GM13976 (cell line): ENCODE measurements at places on chromosomes 3 and 15.
A peak's percentile ranks its signal among the peaks of the same experiment; 100 is the strongest.

DNA sequence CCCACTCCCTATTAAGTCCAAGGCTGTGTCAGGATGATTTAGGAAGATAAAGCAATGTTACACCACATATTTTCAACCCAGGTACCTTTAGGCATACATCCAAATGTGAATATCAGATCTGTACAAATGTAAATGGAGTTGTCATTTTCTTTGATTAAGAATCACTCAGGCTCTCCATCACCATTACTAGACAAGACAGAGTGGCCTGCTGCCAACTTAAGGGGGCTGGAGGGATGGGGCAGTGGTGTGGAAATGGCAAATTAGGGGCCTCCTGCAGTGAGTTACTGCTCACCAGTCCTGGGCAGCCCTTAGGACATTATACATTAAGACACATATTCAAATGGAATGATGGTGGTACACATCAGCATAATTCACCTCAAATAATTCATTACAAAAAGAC is 211.0 kb downstream of the TNIK start:
- no peak for DNase-seq

DNA sequence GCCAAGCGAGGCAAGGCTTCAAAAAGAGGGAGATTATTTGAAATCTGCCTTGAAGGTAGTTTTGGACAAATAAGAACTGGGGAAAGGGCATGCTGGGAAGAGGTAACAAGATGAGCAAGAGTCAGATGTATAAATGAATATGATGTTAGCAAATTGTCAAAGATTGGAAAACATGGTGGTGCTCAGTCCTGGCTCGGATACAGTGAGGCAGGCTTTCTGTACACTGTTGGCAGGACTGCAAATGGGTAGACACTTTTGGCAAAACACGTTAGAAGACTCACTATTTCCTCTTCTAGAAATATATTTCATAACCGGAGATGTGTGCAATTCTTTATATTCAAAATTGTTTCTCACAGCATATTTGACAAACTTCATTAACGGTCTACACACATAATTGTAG is 429.9 kb downstream of the IL5RA start:
- DNase-seq: no peak

DNA sequence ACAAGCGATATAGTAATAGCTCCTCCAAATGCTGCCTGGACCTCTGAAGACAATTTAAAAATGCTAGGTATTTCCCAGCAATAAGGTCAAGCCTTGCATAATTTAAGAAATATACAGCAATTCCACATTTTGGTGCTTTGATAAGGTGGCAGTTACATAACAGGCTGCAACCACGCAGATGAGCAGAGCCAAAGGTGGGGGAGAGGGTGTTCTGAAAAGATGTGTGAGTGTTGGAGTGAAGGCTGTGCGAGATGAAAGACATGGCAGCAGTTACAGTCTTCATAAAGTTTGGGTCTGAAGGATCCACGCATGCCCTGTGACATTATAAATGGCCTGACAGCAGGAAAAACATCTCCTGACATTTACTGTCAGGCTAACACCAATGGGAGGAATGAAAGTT is 26.1 kb downstream of the CTDSPL start:
- no peak for DNase-seq

DNA sequence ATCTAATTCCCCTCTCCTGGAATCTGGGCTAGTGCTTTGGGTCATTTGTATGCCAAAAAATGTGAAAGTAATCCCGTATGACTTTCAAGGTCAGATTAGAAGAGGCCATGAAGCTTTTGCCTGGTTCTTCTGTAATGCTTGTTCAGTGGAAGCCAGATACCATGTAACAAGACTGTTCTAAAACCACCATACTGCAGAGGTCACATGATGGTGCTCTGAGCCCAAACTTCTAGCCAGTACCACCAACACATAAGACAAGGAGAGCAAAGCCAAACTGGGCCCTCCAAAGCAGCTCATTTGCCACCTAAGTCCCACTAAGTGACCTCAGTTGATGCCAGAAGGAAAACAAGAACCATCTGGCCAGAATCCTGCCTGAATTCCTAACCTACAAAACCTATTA is 64.3 kb upstream of the MELTF start:
- DNase-seq: no peak

DNA sequence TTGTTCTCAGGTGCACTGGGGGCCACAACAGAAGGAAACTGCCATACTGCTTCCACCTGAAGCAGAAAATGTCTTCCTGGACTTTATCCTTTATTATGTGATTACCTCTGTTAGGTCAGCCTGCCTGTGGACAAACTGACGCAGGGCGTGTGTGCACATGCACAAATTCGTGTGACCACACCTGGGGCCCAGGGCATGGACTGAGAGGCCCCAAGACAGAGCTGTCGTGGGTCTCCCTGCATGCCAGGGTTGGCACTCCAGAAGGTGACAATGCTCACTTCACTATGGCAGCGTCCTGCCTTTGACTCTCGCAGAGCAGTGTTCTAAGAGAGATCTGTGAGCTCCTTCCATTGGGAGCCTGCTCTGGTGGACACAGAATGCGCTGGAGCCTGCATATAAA is 34.5 kb downstream of the CCDC12 start:
- no peak for DNase-seq

DNA sequence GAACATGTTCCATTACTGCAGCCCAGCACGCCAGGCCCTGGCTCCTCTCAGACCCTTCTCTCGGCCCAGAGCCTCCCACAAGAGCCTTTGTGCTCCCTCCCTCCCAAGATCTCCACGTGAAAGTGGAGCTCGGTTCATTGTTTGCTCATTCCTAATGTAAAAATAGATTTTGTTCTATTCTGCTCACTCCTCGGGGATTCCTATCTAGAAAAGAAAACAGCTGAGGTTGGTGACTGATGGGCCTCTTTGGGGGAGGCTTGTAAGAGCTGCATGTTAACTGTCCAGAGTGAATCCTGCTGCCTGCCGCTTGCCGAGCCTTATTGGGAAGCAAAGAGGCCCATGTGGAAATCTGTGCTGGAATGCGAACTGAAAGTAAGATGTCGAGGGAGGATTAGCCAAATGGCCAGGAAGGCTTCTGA is 267.1 kb downstream of the LRTM1 start:
- DNase-seq: no peak

DNA sequence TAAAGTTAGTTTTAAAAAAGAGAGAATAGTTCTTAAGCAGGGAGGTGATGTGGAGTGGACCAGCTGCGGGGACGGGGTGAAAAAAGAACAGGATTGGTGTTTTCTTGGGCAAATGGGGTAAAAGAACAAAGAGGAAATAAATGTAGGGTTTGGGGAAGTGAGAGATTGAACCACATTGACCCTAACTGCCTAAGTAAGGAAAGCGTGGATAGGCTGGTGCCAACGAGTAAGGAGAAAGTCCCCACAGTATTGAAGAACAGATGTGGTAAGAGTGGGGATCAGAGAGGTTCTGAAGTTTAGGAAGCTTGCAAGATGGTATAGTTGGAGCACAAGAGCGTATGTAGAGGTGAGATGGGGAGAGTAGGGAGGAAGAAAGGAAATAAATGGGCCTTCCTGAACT is 17.0 kb downstream of the IREB2 start:
- DNase-seq: no peak

DNA sequence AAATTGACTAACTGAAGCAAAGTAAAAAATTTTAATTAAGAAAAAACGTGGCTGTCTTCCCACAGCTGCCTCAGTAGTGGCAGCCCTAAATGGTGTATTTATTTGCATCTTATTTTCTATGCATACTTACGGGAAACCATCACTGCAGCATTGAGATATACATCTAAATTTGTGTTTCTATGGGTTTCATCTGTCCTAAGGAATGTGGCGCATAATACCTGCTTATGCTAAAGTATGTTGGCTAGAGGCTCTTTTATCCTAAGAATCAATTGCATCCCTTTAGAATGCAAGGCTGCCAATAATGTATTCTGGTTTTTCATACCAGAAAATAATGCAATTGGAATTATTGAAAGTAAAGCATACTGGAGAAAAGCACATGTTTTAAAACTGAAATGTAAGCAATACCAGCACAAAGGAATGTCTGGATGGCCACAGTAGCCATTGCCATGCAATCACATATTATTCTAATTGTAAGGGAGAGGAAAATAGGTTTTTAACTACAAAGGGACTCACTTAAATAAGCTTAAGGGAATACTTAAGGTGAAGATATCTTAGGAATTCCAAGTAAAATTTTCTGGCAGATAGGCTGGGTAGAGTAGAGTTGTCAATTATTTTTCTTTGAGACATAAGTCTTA is 834.5 kb upstream of the NECTIN3 start:
- DNase-seq: no peak

DNA sequence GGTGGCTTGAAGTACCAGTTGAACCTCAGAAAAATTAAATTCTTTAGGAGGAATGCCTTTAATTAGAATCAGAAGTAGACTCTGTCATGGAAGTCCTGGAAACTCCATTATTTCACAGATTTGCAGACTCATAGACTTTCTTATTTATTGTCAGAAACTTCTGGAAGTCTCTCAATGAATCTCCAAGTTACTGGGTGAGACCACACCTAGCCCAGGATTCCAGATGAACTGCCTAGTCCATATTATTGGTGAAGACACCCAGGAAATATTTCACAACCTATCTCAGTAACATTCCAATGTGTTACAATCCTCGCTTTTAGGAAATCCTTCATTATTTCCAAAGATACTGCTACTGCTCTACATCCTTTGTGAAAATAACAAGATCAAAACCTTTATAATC is 6.5 kb upstream of the THBS1 start:
- DNase-seq: no peak

GRCh38 chr15:71195242-71195641 is 80.0 kb downstream of the THSD4 start:
- no peak for DNase-seq

DNA sequence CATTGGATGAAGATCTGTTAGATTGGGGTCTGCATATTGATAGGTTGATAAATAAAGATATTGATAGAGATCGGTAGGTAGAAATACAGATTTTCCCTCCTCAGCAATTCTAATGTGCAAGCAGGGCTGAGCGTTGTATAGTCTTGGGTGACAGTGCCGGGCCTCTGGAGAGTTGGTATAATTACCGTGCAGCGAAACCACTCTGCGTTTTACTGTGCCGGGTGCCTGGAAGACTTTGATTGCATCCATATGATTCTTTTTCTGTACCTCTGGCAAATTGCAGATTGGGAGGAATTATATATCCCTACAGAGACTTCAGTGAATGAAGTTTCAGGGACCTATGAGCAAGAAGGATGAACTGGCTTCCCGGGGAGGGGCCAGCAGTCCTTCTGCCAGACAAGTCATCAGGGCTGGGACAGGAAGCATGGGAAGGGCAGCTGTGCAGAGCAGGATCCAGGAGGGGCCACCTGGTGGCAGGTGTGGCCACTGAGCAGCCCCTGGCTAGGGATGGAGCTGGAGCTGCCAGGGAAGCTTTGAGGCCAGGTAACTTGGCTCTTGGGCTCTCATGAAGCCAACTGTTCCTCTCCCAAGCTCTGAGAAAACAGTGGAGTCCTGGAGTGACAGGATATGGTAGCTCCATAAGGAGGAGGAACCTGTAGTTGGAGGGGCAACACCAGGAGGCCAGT is 132.5 kb downstream of the APBA2 start:
- no peak for DNase-seq

GRCh38 chr15:43878446-43878845 is 51.6 kb downstream of the WDR76 start:
- DNase-seq: no peak

DNA sequence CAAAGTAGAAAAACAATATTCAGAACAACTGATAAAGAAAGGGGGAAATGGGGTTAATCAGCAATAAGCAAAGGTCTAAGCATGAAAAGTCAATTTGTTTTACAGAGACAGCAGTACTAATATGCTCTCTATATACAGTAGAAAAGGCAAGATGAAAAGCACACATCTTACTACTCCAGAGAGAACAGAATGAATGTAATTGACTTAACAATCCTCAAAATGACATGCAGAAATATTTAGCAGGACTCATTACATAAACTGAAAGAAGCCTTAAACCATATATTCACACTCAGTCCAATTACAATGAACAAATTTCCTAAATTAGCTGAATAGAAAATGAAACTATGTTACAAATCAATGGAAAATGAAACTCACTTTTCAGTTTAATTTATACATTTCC is 319.8 kb downstream of the SUCLG2 start:
- DNase-seq: no peak

GRCh38 chr3:45552031-45552793 is 42.3 kb upstream of the LIMD1 start:
- no peak for DNase-seq

DNA sequence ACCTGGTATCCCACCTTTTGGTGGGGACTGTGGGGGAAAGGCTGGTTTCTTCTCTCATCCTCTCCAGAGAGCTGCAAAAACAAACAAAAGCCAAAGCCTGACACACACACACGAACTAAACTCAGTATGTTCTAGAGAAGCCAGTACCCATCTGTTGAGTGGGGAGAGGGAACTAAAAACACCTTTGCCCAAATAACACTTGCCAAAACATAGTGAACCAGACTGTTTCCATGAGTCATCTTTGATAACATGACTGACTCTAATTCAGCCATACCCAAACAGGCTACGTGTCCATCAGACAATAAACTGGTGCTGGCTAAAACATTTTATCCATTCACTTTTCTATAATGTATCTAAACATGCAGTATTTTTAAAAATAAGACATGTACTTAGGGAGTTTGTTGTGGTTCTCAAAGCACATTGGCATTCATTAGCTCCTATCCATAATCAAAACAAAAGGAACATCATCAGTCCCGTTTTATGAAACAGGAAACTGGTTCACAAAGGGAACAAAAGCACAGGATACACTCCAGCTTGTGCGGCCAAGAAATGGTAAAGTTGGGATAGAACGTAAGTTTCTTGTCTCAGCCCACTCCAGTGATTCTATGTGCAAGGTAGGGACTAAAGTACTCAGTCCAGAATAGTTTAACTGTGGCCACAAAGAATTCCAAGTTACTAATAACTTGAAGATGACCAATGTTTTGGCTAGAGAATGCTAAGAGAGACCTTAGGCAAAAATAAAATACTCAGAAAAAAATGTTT is 16.1 kb downstream of the LYSMD2 start:
- no peak for DNase-seq

DNA sequence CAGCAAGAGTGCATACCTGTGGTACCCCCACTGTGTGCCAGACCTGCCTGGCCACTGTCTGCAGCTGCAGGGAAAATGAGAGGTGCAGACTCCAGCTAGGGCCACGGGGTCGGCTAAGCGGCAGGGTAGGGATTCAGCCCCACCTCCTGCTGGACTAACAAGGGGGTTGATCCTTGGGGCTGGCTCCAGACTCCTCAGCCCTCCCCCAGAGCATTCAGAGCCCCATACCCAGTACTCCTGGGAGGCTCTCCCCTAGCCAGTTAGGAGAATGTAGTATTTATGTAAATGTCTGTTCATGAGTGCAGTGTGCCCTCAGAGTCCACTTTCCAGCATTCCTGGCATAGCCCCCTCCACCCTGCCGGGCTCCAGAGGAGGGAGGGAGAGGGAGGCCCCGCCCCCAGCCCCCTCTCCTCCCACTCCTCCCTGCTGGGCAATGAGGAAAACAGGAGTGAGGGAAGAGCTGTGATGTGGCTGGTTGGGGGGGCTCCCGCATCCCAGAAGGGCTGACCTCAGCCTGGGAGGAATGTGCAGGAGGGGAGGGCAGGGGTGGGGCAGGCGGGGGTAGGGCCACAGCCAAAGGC is 4.5 kb upstream of the SEMA3B start:
- no peak for DNase-seq

GRCh38 chr15:86139828-86140227 is 60.2 kb downstream of the AGBL1 start:
- DNase-seq: peak; percentile 4

- no peak for DNase-seq
Observed at GRCh38 chr3:72334681-72335457, 513.4 kb downstream of the SHQ1 start.

GRCh38 chr3:169867584-169868210 is 2.0 kb downstream of the LRRC31 start:
- DNase-seq: no peak

GRCh38 chr3:122232485-122232884 is 49.0 kb downstream of the CASR start:
- DNase-seq: no peak
